ENCODE measurements at places on chromosomes 5 and 9.

DNA sequence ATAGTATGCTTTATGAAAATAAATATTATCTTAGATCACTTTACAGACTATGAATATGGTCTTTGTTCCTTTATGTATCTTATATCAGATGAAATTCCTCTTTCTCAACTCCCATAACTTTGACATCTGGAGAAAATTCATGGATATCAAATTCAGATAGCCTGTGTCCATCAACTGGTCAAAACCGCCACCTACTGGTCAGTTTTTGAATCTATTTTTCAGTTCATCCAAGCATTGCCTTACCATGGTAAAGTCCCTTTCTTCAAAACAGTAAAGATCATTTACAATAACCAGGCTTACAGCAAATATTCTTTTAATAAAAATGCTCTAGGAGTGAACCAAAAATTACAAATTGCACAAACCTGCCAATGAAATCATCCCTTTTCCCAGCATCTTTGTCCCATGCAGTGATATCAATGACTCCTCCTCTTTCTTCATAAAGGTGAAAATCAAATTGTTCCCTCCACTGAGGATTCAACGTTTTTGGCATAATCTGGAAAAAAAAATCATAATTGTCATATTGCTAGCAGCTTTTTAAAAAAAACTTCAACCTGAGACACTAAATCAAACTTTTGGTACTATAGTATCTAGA lies 290.5 kb downstream of the SLF1 start:
- no peaks in the 10 kb centered on the region for H3K4me1 ChIP-seq
- no peaks in the 10 kb centered on the region for H3K27me3 ChIP-seq
- peak; percentile 7 for DNase-seq
- no peaks in the 10 kb centered on the region for H3K36me3 ChIP-seq
- no peak overlapping the region for H3K4me3 ChIP-seq
- H3K27ac ChIP-seq: no peak overlapping the region

- H3K4me1 ChIP-seq: peaks cover 8% of the 10 kb centered on the region
- H3K27ac ChIP-seq: no peak overlapping the region
- H3K36me3 ChIP-seq: no peaks in the 10 kb centered on the region
Observed at GRCh38 chr9:12771891-12772290, 2.9 kb upstream of the LURAP1L start.

DNA sequence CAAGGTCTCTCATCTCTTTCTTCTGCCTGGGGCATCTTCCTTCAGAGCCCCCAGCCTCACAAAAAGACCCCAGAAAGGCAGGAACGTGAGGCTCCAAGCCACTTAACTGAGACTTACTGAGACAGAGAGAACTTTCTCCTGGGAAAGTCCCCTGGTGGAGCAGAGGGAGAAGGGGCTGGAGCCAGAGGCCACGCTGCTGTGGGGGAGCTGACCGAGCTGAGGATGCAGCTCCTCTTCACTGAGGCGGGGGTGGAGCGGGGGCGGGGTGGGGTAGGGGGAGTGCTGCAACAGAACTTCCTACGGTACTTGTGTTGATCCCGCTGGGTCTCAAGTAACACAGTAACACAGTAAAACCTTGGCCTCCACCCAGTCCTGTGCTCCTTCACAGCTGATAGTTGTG lies 204.0 kb downstream of the FSTL4 start:
- no peaks in the 10 kb centered on the region for H3K4me1 ChIP-seq
- H3K27ac ChIP-seq: no peak overlapping the region
- no peak overlapping the region for H3K4me3 ChIP-seq
- H3K36me3 ChIP-seq: no peaks in the 10 kb centered on the region
- peaks cover 4% of the 10 kb centered on the region for H3K27me3 ChIP-seq

GRCh38 chr9:137977571-137978261 lies 100.1 kb downstream of the CACNA1B start:
- no peak for DNase-seq
- H3K4me3 ChIP-seq: no peak overlapping the region
- H3K36me3 ChIP-seq: no peaks in the 10 kb centered on the region
- H3K27ac ChIP-seq: no peak overlapping the region
- no peaks in the 10 kb centered on the region for H3K27me3 ChIP-seq

DNA sequence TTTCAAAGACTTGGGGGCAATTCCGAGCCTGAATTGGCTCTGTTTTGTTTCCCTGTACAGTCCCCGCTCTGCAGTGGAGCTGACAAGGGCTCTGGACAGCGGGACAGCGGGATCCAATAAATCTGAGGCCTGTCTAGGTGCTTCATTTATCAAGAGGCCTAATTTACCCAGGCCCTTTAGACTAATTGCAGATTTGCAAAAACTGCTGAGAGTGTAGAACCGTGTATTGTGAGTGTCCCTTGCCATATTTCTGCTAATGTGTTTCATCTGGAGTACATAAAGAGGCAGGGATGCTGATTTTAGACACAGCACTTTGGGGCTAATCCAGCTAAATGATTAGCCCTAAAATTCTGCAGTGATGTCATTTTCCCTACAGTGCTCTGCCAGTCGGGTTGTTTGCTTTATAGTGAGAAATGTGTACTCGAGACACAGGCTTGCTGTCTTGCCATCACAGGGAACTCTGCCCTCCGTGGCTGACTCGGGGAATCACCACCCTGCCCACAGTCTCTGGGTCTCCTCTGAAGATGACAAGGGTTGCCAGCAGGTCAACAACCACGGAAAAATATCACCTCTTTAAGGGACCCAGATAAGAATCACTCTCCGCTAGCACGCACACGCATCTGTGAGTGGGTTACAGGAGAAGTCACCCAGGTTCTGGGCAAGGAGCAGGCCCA lies 592.0 kb downstream of the BNC2 start:
- H3K27ac ChIP-seq: no peak overlapping the region
- no peaks in the 10 kb centered on the region for H3K36me3 ChIP-seq
- H3K4me1 ChIP-seq: no peaks in the 10 kb centered on the region
- DNase-seq: no peak

DNA sequence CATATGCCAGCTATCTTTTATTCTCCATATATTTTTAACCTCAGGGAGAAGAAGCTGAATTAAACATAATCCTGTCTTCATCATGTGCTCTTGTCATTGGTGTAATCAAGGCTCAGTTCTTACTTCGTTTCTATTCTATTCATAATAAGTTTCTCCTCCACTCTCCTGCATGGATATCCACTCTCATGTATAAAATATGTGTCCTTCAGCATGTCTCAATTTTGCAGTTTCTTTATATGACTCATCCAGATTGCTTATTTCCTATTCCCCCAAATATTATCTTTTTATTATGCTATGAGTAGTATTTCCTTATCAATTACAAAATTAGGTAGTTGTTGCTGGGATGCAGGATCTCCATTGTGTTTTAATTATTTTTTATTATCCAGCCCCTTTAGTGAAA lies 643.7 kb upstream of the ACO1 start:
- H3K4me1 ChIP-seq: no peaks in the 10 kb centered on the region
- no peaks in the 10 kb centered on the region for H3K36me3 ChIP-seq
- H3K4me3 ChIP-seq: no peak overlapping the region
- no peak overlapping the region for H3K27ac ChIP-seq
- no peak for DNase-seq

DNA sequence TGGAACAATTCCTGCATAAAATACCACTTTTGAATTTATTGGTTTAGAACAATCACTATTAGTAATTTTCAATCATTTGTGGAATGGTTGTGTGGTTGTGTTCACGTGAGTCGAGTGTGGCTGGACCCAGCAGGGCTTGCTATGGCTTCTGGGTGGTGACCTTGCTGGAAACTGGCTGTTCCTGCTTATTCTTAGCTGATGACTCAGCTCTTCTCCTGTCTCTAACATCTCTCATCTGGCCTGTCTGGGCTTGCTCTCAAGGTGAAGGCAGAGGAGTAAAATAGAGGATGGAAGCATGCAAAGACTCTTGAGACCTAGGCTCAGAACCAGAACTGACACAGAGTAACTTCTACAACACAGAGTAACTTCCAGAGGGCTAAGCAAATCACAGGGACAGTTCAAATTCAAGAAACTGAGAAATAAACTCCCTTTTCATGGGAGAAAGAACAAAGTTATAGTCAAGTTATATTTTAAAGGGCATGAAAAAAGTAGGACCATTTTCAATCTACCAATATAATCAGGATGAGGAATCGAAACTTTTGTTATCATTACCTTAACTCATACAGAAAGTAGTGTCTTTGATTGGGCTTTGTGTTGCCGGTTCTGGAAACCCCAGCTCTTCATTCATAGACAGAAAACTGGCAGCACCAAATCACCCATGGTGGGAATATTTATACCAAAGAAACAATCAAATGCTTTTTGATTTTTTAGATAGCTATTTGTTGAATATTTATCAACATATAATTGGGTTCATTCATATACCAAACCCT lies 665.1 kb downstream of the CDH18 start:
- DNase-seq: no peak
- no peak overlapping the region for H3K4me3 ChIP-seq
- no peaks in the 10 kb centered on the region for H3K4me1 ChIP-seq
- H3K36me3 ChIP-seq: no peaks in the 10 kb centered on the region

DNA sequence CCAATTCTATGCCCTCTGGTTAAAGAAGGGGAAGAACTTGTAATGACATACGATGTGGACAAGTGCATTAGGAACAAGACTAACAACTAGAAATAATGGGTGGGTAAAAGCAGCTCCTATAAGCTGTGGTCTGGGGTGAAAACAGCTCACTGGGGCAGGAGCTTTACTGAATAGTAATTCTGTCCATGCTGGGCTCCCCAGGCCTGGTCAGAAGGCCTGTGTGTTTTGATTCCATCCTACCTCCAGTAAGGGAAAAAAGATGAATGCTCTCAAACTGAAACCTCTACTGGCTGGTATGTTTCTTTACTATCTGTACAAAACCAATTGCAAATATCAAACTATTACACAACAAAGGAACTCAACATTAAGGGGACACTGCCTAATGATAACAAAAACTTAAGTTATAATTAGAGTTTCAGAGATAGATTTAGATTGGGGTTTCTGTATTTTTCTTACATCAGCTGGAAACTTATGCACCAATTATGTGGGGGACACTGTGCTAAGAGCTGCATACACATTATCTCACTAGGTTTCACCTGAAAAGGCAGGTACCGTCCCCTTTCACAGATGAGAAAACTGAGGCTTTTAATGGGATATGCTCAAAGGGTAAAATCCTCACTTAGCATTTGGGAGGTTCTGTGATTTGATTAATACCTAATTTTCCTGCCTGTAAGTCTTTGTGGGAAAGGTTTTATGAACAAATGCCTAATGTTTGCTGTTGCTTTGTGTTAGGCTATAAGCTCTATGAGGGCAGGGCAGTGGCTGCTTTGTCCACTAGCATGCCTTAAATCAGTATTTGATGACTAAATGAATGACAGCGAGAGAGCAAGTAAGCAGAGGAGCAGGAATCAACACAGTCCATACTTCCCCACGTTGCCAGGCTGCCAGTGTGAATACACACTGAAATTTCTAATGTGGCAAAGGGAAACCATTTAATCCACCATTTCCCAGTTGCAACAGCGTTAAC lies 53.6 kb downstream of the ELL2 start:
- H3K4me3 ChIP-seq: peak overlapping the region; percentile 54
- peaks cover 10% of the 10 kb centered on the region for H3K36me3 ChIP-seq
- H3K27me3 ChIP-seq: peaks cover 4% of the 10 kb centered on the region

DNA sequence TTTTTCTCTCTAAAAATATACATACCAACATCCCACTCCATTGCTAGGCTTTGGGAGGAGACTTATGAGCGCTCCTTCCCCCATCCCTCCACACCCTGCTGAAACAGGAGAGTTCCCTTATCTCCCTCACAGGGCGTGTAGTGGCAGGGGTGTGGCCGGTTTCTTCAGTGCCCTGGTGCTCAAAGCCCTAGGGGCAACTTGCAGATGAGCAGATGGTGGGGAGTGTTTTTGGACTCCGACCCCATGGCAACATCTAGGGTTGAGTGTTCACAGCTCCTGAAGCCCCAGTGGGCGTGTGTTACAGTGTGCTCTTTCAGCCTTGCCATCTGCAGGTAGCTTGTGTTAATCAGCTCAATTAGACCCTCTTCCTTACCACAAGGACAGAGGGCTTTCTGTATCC lies 409.5 kb downstream of the MAT2B start:
- H3K36me3 ChIP-seq: no peaks in the 10 kb centered on the region
- peaks cover 63% of the 10 kb centered on the region for H3K4me1 ChIP-seq
- H3K27ac ChIP-seq: peak overlapping the region; percentile 94
- peaks cover 2% of the 10 kb centered on the region for H3K27me3 ChIP-seq

DNA sequence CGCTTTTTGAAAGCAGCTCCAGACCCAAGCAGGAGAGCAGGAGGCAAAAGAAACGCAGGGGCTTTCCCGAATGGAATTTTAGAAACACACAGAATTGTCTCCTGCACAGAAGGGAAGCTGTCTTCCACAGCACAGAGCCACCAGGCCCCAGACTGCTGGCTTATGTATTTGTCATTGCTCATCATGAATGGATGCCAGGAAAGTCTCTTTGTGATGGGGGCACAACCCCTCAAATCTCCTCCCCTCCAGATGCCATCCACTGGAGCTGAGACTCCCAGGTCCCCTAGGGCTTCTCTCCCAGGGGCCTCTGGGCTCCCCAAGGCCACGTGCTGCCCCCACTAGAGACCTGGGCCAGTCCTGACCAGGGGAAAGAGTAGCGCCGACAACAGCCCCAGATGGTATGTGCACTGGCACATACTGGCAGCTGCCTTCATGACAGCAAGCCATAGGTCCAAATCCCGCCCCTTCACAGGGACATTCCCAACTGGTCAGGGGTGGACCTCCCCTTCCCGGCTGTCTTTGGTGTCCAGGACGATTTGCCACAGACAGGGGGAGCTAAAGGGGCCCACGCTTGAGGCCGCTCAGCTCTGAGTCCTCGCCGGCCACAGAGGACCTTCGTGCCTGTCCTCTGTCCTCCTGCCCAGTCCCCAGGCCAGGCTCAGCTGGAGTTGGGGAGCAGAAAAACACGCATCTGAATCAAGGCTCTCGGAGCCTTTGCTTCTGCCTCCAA lies 127.8 kb downstream of the KCNIP1 start:
- peaks cover 20% of the 10 kb centered on the region for H3K4me1 ChIP-seq
- H3K36me3 ChIP-seq: no peaks in the 10 kb centered on the region
- H3K4me3 ChIP-seq: no peak overlapping the region
- H3K27ac ChIP-seq: no peak overlapping the region
- peaks cover 5% of the 10 kb centered on the region for H3K27me3 ChIP-seq

DNA sequence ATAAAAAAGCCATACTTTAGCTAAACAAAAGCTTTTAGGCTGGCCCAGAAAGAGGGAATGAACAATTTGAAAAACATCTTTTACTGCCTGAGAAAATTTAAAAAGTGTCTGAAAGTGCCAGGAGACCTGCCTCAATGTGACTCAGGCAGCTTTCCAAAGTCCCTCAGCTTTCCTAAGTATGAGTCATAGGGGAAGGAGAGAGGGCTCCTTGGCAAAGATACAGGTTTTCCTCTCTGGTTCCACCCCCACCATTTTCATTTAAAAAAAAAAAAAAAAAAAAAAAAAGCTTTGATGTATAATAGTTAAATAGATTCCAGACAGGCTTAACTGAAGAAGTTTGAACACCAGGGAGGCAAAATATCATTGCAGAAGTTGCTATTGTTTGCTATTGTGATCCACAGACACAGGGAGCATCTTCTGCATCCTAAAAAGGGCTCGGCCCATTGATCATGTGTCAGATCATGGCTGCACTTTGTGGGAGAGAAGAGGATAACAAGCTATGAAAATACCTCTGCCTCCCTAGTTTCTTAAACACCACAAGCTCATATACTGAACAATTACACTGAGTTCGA lies 71.5 kb downstream of the MRPS27 start:
- peaks cover 28% of the 10 kb centered on the region for H3K4me1 ChIP-seq
- H3K36me3 ChIP-seq: peaks cover 4% of the 10 kb centered on the region
- no peak overlapping the region for H3K27ac ChIP-seq
- no peak overlapping the region for H3K4me3 ChIP-seq

GRCh38 chr9:38088006-38088925 lies 19.2 kb upstream of the SHB start:
- H3K27me3 ChIP-seq: peaks cover 10% of the 10 kb centered on the region
- no peak overlapping the region for H3K27ac ChIP-seq
- no peaks in the 10 kb centered on the region for H3K4me1 ChIP-seq
- H3K4me3 ChIP-seq: no peak overlapping the region
- no peaks in the 10 kb centered on the region for H3K36me3 ChIP-seq

- peaks cover 3% of the 10 kb centered on the region for H3K27me3 ChIP-seq
- no peaks in the 10 kb centered on the region for H3K4me1 ChIP-seq
- no peak overlapping the region for H3K4me3 ChIP-seq
- DNase-seq: no peak
- no peak overlapping the region for H3K27ac ChIP-seq
- no peaks in the 10 kb centered on the region for H3K36me3 ChIP-seq
Observed at GRCh38 chr5:4313138-4313537, 717.5 kb downstream of the IRX1 start.
